CD4-positive, alpha-beta T cell treated with Interleukin-4 for 4 hours (primary cell): ENCODE measurements at places on chromosomes 2 and 18.

DNA sequence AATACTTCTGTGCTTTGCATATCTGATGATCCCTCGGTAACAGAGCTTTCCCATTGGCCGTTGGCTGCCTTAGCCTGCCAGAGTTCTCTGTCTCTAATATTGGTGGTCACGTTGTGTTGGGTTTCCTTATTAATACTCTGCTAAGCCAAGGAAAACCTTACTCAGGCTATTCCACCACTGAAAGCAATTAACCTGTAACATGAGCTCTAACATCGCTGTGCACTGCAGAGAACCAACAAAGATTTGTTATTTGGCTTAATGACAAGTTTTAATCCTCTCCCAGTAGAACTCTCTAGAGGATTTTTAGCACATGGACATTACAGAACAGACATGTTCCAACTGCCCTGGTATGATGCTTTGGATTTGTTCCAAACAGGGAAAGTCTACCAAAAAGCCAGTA, 825.9 kb upstream of the POU3F3 start:
- DNase-seq: no peak

DNA sequence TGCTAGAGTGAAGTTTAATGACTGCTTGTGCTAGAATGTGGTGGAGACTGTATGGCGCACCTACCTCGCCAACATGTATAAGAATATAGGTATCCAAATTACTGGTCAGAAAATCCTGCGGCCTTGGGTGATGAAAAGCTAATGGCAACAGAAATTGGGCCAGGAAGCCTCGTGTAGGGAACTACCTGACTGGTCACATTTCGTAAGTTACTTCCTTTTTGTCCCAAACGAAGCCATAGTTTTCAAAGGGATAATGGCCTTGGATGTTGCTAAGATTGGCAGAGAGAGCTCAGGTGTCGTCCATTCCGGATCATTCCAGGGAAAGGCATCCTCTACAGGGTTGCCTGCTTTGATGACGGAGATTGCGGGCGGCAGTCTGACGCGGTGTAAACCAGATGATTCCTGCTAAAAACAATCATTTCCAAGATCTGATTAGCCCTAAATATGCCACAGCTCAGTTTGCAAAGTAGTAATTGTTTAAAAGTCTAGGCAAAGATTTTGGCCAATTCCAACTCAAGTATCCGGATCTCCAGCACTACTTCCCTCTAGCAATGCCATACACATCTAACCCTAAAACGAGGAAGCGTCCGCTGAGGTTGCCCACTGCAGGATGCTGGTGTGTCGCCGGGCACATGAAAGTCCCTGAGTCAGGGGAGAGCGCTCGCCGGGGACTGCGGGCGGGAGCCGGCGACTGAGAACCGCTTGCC, 708 bp upstream of the MALT1 start:
- DNase-seq: no peak

- peak; percentile 91 for DNase-seq
Measured at GRCh38 chr2:233267516-233268245, 16.2 kb downstream of the ATG16L1 start.

- no peak for DNase-seq
Measured at GRCh38 chr2:120793682-120794403, 58.2 kb downstream of the GLI2 start.

- DNase-seq: no peak
Measured at GRCh38 chr2:10383960-10384734, 64.0 kb downstream of the ODC1 start.

GRCh38 chr2:203209538-203209937, 29.3 kb upstream of the CYP20A1 start:
- DNase-seq: no peak
